Activated CD4-positive, alpha-beta T cell treated with anti-CD3 and anti-CD28 coated beads, Interleukin-2, amount 10 ng/mL, durations not matched to agents 24 days and 14 days (primary cell): ENCODE measurements at places on chromosomes 1 and 21.

DNA sequence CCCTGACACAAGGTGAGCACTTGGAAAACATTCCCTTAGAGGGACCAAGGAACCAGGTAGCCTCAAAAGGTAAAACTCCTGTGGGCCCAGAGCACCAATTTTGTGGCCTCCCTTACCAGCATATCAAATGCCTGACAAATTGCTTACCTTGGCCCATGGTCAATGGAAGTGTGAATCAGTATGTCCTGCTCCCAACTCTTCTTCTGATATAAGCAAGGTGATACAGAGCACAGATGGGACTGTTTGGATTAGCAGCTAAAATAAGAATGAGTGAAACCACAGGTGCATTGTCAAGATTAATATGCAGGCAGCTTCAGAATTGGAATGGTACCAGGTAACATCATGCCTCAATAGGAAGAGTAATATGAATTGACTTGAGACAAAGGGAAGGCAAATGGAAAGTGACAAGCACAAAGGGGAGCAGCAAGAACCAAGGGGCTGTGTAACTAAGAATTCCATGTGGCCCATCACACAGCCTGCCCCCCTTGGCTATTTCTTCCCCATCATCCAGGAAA, 156.8 kb upstream of the KCND3 start:
- DNase-seq: no peak

- DNase-seq: no peak
Observed at GRCh38 chr1:203507759-203508158, 13.8 kb downstream of the OPTC start.

- DNase-seq: no peak
Observed at GRCh38 chr1:193438312-193438711, 251.9 kb upstream of the B3GALT2 start.

DNA sequence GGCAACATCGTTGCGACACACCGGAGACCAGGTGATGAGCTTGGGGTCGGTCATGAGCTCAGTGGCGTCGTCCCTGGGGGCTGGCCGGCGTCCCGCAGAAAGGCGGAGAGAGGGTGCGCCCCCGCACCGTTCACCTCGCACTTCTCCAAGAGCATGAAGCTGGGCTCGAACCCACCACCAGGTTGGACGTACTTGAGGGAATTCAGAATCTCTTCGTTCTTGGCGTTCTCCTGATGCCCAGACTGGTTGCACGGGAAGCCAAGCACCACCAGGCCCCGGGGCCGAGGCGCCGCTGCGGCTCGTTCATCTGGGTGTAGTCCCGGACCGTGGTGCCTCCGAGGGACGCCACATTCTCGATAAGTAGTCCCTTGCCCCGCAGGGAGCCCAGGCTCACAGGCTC, 176.6 kb upstream of the ADAMTS5 start:
- DNase-seq: no peak

GRCh38 chr1:53341961-53342707, 14.3 kb upstream of the LRP8 start:
- no peak for DNase-seq

GRCh38 chr1:74205266-74205665, 7.2 kb downstream of the FPGT start:
- no peak for DNase-seq

DNA sequence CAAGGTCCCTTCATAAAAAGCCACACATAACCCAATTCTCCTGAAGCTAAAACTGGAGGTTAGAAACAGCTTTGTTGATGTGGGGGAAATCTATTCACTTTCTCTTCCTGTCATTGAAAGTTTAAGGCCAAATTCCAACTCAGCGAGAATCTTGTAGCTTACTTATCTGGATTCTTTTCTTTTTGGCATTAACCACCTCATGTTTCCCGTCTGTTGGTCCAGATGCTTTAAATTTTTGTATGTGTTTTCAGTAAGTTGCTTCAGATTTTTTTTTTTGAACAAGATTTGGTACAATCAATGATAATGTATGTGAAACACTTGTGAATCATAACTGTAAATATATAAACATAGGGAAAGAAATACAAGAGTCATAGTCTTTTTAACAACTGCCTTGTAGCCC, 33.7 kb upstream of the NEK7 start:
- DNase-seq: no peak

DNA sequence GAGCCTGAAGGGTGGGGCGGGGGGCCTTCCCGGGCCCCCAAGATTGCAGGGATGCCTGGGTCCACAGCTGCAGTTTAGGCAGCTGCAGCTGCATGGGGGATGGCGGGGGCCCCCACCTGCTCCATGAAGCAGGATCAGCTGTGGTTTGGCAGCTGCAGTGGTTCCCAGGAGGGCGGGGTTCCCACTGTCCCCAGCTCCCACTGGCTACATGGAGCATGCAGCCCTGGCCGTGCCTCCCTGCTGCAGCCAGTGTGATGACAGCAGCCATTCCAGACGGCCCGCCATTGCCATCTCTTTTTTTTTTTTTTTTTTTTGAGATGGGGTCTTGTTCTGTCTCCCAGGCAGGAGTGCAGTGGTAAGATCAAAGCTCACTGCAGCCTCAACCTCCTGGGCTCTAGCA, 992 bp upstream of the C1QA start:
- DNase-seq: no peak

GRCh38 chr1:61981870-61982660, 212.6 kb upstream of the L1TD1 start:
- no peak for DNase-seq
